ENCODE measurements at places on chromosomes 2 and 18.

- no peak for DNase-seq
These were observed 276.4 kb downstream of the CDCA7 start for GRCh38 chr2:173631127-173631460.

- DNase-seq, result no peak
These were observed 29.7 kb downstream of the NAB1 start for GRCh38 chr2:190678444-190679162.

DNA sequence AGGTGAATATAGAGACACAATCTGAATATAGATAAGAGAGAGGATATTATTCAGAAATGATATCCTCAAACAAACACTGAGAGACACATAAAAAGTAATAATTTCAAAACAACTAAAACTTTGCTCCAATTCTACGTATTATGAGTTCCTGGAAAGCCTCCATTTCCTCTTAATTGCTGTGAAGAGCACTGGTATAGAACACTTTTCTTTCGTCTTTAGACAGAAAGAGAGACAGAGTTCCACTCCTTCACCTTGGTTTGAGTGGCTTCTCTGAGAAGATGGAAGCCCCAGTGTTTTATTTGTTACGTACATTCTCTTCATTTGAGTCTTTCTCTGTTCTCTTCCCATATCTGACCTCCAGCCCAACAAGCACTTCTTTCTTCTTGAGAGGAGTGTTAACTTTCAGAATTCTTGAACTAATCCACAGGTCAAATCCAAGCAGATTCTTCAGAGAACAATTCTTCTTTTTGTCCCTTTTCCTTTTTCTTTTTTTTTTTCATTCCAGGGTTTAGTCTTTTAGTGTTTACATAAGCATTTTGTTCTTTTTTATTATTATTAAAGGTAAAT is 6.4 kb upstream of the PIK3C3 start:
- no peak for DNase-seq

GRCh38 chr18:73168236-73168635 is 300.4 kb upstream of the NETO1 start:
- no peak for DNase-seq

DNA sequence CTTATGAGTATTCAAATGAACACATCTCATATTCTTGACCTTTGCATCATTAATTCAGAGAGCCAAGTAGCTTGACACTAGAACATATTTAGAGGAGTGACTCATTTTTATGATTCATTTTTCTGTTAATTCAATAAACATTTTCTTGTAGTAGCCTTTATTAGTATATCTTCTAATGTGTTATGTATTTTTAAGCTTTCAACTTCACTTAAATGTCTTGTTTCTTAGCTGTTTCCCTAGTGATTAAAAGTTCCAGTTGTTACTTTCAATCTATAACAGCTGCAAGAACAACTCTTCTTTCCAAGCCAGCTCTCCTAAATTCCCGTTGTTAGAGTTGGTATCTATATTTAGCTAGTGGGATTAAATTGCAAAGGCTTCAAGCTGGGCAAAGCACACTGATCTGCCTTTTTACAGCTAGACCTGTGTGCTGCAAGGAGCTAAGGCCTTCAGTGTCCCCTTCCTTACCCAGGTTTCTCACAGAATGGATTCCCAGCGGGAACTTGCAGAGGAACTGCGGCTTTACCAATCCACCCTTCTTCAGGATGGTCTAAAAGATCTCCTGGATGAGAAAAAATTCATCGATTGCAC is at the start of gene KLHL41:
KLHL41 (plus strand) TSS at position 405 of the 588 bp plus-strand sequence; CDS start at position 482, 77 bp downstream.
- DNase-seq, result no peak

- DNase-seq, result no peak
These were observed 89.3 kb upstream of the NCKAP5 start for GRCh38 chr2:133657591-133657990.

DNA sequence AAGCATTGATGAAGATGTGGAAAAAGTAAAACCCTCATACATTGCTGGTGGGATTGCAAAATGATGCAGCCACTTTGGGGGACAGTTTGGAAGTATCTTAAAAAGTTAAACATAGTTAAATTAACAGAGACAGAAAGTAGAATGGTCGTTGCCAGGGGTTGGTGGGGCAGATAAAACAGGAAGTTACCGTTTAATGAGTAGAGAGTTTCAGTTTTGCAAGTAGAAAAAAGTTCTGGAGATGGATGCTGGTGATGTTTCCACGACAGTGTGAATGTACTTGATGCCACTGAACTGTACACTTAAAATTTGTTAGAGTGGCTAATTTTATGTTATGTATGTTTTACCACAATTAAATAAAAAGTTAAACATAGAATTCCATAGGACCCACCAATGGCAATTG is 44.5 kb upstream of the EGR4 start:
- no peak for DNase-seq

DNA sequence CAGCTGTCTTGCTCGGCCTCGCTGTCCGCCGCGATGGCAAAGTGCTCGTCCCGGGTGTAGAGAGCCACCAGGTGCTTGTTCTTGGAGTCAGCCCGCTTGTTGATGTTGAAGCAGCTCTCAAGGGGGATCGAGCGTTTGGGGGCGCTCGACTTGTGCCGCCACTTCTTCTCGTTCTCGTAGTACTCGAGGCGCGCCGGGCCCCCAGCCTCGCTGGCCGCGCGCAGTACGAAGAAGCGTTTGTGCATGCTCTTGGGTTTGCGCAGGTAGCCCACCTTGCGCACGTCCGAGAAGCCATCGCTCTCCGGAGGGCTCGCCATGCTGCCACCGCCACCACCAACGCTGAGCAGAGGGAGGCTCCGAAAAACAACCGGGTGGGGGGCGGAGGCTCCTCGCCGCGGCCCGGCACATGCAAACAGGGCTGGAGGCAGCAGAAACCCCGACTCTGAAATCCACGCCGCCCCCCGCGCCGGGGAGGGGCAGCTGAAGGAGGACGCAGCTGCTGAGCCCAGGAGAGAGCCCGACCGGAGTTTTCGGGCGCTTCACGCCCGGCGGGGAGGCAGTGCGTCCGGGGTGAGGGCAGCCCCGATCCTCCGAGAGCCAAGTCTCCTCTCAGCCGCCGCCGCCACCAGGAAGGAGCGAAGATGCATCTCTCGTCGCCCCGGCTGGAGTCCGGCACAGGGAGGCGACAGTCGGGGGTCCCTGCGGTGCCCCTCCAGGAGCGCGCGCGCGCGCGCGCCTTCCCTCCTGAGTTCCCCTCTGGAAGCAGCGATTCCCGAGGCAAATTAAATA is 1.0 kb downstream of the IRS1 start:
- DNase-seq, result no peak

DNA sequence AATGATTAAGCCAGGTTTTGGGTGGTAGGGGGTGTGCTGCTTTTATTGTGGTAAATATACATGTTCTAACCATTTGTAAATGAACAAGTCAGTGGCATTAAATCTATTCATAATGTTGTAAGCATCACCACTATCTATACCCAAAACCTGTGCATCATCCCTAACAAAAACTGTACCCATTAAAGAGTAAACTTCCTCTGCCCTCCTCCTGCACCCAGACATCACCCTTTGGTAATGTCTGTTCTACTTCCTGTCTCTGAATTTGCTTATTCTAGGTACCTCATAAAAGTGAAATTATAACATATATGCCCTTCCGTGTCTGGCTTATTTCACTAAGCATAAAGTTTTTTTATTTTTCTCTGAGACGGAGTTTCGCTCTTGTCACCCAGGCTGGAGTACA is 14.1 kb downstream of the RIF1 start:
- DNase-seq, result no peak

- no peak for DNase-seq
These were observed 174.1 kb downstream of the DDX1 start for GRCh38 chr2:15765686-15766302.

GRCh38 chr18:78670778-78671391 is 308.7 kb upstream of the SALL3 start:
- no peak for DNase-seq

DNA sequence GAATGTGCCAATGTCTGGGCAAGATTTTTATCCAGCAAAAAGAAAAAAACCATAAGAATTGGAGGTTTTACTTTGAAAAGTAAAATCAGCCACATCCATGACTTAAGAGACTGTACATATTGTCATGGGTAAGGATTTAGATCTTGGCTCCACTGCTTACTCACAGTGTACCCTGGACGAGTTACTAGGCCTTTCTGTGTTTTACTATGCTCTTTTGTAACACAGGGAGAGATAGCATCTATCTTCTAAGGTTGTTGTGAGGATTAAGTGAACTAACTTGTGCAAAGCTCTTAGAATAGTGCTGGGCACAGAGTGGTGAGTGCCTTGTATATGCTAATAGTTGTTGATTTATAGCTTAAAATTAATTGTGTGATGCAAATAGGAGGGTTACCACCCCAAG is 255.9 kb downstream of the NEDD4L start:
- no peak for DNase-seq

DNA sequence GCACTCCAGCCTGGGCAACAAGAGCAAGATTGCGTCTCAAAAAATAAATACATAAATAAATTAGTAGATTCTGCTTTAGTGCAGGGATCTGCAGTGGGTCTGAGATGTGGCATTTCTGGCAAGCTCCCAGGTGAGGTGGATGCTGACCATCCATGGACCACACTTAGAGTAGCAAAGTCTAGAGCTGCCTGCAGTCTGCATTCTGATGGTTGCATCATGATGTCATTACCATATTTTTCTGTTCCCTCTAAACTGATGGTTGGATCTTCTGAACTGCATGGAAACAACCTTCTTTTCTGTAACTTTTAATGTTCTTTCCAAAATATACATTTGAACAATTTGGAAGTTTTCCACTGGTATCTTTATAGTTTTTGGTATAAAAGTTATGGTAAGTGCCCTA is 42.9 kb downstream of the MYL12B start:
- DNase-seq, result no peak

DNA sequence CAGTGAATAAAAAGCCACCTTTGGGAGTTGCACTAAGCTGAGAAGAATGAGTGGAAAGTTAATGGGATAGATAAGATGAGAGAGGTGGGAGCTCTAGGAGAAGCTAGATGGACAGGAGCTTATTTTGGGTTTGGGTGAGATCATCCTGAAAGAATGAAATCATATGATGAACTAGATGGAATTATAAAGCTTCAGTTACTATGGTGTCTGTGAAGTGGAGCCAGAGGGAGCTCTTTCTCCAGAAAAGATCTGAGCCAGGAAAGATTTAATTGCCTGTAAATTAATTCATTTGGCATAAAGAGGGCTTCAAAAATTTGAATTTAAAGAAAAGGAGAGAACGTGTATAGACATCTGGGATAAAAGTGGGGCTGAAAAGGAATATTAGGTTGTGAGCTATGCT is 10.3 kb downstream of the DNAH6 start:
- DNase-seq, result no peak

DNA sequence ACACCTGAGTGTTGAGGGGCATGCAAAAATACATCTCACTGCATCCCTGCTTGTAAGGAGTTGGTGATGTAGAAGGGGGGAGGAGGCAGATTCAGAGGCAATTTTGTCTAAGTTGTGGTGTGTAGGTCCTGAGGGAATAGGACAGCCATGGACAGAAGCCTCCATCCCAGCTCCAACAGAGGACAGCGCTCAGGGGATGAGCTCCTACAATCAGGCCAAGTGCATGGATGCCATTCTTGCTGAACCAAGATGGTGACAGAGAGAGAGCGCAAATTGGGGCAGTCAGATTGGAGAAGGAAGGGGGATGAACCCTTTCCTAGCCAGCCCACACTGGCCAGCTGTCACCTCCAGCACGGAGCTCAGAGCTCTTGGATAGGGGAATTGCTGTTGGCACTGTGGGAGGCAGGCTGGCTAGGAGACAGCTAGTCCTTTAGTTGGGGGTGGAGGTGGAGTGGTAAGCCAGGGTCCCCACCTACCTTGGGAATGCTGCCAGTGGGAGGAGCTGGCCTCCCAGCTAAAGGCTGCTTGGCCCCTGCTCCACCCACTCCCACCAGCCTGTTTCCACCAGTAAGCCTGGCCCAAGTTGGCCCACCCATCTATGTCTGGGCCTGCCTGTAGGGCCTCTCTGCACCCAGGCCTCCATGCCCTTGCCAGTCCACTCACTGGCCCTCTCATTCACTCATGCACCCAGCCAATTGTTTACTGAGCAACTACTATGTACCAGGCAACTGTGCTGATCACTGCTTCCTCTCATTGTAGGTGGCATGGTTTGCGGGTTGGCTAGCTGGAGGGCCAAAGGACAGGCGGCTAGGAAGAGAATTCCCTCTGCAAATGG is 2.5 kb upstream of the PER2 start:
- no peak for DNase-seq

GRCh38 chr2:170313347-170313991 is 135.5 kb downstream of the MYO3B start:
- DNase-seq, result no peak

DNA sequence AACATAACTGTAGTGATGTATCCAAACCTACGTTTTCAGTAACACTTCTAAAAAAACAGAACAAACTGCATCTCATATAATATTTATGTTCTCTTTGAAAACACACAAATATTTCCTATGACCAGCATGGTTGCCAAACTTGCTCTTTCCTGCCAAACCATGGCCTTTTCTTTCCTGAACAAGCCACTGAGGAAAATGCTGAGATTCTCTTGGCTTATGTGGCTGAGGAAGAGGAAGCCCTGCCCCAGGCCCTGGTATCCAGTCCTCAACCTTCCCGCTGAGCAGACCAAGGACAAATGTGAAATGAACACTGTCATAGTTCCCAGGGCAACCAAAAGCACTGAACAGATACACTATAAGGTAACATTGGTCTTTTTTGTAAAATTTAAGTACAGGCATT is 35.9 kb upstream of the NARS1 start:
- no peak for DNase-seq

DNA sequence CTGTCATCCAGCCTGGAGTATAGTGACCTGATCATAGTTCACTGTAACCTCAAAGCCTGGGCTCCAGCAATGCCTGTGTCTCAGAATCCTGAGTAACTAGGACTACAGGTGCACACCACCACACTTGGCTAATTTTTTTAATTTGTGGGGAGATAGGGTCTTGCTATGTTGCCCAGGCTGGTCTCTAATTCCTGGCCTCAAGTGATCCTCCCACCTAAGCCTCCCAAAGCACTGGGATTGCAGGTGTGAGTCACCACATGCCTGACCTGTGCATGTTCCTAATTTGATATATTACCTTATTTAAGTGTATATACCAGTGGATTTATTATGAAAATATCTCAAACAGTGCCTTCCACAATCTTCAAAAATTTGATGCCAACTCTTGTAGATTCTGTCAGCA is 123.6 kb upstream of the XIRP2 start:
- DNase-seq, result no peak

All from omental fat pad (tissue), 4 donors.